ENCODE measurements at places on chromosomes 5 and 9. TPM values are rescaled to one million over a fixed set of nuclear protein-coding genes. Genes with fewer than 3 reads are reported as not detected.

DNA sequence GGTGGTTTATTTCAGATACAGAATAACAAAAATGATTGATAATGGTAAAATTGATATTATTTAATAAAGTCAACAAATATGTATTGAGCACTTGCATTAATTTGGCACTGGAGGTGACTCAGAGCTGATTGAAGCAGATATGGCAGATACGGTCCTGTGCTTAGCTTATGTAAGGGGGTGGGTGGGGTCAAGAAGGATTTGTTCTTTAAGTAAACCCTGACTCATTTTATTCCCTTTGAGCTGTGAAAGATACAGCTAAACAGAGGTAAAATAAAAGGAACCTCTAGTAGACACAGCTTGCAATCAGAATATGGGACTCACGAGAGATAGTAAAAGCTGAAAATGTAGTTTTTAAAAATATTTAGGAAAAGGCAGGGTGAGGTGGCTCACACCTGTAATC lies 201.3 kb upstream of the CLINT1 start:
- no peak for DNase-seq

- no peak for DNase-seq
These were observed 24.8 kb upstream of the HNRNPA0 start for GRCh38 chr5:137778772-137779564.

- no peak for DNase-seq
These were observed 17.5 kb downstream of the ATOX1 start for GRCh38 chr5:151740958-151741373.

DNA sequence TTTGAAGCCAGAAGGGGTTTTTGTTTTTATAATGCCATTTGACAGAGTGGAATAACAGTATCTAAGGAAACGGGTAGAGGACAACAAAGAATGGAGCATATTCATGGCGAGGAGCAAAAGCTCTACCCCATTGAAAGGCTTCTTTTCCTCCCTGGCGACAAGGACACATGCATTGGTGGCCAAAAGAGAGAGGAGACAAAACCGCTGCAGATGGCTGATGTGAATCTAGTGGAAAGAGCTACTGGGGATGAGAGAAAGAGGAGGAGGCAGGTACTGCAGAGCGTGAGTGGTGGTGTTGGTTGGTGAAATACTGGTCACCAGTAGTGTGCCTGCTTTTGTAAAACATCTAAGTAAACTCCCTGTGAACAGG lies 491 bp downstream of the APC start:
- no peak for DNase-seq

- no peak for DNase-seq
These were observed 317.9 kb upstream of the ITGA1 start for GRCh38 chr5:52469835-52470234.

DNA sequence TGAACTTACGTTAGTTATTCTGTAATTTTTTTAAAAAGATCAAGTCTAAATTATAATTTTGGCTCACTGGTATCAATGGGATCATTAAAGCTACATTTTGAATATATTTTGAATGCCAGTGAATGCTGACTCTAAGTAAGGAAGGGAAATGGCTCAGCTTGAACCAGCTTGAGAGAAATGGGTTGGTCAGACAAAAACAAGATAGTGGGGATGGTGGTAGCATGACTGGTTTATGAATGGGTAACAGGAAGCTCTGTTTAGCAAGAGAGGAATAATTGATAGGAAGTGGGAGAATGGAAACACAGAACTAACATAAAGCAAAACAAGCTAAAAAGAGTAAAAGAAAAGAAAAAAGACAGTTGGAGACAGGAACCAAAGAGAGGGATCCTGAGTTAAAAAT lies 220.2 kb downstream of the ADAMTS6 start:
- no peak for DNase-seq

DNA sequence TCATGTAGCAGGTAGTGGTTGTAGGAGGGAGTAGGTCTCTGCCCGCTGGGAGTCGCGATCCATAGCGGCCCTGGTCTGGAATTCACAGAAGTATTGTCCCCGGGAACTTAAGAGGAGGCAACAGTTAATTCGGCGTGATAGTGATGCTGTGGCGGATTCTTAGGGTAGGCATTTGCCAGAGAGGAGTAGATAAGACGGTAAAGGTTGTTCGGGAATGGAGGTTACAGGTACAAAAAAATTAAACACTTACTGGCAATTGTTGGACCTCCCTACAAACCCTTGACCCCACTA lies 679 bp downstream of the SMC5 start:
- DNase-seq, result no peak

GRCh38 chr9:108687006-108687987 lies 168.5 kb downstream of the ACTL7B start:
- DNase-seq, result no peak

DNA sequence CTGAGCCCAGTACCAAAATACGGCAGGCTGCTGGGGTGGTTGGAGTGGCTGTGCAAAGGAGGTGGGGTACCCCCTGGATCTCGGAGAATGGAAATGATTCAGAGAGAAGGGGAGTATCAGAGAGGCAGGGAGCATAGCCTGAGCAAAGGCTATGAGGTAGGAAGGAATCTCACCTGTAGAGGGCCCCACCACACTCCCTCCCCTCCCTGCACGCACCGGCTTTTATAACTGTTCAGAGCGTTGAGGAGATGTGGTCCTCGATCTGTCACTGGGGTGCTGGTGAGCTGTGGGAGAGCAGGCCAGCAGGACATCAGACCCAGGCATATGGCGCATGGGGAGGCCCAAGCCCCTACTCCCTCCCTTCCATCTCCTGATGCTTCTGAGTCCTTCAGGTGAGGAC lies 13.2 kb downstream of the PHF19 start:
- DNase-seq, result no peak

FANCC gene
- total RNA-seq, result 4.1 TPM

GRCh38 chr5:5209089-5209488 lies 69.0 kb downstream of the ADAMTS16 start:
- no peak for DNase-seq

- peak; percentile 93 for DNase-seq
These were observed 13.9 kb downstream of the NINJ1 start for GRCh38 chr9:93119953-93120845.

JAKMIP2 gene
- total RNA-seq, result 0.41 TPM

SWI5 gene
- 16.2 TPM for total RNA-seq

GRCh38 chr5:139799359-139799758 lies 3.8 kb downstream of the PSD2 start:
- DNase-seq, result no peak

IFNB1 gene
- not detected for total RNA-seq

MAST4 gene
- total RNA-seq, result 55.7 TPM

- DNase-seq, result no peak
These were observed 29.1 kb downstream of the FGD3 start for GRCh38 chr9:92976431-92976830.

GRCh38 chr5:128201065-128201926 lies 117.7 kb downstream of the SLC12A2 start:
- DNase-seq, result peak; percentile 74

DNA sequence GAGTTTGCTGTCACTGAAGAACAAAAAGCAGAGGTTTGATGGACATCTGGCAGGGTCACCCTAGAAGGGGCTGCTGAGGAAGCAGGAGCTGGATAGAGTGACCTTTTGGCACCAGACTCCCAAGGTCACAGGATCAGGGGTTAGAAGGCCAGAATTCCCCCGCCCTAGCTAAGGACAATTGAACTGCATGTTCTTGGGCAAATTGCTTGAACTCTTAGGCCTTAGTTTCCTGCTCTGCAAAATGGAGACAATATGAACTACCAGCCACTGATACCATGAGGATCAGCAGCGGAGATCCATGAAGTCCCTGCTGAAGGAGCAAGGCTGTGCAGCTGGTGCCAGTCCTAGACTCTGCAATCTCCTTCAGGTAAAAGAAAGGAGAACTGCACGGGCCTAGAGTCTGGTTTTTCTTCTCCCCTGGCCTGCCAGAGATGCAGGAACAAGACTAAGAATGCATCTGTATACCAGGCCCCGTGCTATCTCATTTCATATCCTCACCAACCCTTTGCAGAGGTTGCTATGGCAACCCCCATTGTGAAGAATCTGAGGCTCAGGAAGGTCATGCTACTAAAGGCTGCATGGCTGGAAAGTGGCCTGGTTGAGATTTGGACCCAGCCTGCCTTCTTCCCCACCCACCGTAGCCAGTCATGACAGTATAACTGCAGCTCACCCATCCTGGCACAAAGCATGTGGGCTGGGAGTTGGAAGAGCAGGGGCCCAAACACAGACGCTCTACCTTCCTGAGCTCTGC lies 33.7 kb downstream of the CAMK2A start:
- no peak for DNase-seq

DNA sequence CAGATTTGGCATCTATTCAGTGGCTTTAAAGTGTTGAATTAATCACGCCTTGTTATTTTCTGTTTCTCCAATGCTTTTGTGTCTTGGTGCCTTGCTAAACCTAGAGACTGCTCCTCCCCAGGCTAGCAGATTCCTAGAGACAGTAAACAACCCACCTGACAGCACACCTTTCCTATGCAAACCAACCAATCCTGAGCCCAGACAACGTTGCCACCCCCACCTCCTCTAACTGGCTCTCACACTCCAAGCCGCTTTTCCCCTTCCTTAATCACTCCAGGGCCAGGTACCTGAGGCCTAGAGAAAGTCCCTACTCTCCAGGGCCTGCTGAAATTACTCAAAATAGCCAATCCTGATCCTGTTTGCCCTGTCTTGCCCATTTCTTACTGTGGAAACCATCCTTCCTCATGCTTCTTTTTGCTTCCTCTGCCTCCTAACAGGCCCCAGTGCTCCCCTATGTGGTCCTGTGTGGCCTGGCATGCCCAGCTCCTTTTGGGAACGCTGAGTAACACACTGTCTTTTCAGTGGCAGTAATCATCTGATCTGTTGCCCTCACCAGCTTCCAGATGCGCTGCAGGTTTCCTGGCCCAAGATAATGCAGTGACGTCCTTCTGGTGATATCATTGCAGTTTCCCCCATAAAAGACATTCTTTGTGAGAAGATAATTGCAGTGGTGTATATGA lies 53.4 kb downstream of the GAS1 start:
- DNase-seq, result no peak

All from left ventricle myocardium inferior (tissue), 1 donor.